SJCRH30 (cell line): ENCODE measurements at places on chromosomes 7 and 10.
A peak's percentile ranks its signal among the peaks of the same experiment; 100 is the strongest.

GRCh38 chr7:117119192-117119924, 166.1 kb downstream of the ST7 start:
- DNase-seq = peak; percentile 80

DNA sequence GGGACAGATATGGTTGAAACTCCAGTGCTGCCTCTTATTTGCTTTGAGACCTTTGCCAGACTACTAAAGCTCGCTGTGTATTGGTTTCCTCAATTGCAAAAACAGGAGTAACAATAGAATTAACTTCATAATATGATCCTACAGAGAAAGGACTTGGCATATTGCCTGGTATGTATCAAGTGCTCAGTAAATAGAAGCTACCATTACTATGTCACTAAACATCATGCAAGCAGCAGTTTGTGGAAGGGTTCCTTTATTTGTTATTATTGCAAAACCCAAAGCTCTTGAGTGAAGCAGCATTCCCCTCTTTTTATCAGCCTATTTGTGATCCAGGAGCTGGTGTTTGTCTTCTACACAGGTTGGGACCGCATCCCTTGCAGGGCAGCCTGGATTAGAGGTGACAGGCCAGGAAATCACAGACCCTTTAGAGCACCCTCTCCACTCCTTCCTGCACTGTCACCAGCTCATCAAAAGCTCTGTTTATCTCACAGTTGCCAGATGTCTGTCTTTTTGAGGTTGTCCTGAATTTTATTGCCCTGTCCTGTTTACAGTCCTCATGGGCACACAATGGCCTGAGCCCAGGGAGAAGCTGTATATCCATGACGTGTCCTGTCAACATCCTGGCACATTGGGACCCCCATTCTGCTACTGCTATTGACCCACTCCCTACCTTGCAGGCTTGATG, 121.5 kb downstream of the SNX10 start:
- DNase-seq = no peak

DNA sequence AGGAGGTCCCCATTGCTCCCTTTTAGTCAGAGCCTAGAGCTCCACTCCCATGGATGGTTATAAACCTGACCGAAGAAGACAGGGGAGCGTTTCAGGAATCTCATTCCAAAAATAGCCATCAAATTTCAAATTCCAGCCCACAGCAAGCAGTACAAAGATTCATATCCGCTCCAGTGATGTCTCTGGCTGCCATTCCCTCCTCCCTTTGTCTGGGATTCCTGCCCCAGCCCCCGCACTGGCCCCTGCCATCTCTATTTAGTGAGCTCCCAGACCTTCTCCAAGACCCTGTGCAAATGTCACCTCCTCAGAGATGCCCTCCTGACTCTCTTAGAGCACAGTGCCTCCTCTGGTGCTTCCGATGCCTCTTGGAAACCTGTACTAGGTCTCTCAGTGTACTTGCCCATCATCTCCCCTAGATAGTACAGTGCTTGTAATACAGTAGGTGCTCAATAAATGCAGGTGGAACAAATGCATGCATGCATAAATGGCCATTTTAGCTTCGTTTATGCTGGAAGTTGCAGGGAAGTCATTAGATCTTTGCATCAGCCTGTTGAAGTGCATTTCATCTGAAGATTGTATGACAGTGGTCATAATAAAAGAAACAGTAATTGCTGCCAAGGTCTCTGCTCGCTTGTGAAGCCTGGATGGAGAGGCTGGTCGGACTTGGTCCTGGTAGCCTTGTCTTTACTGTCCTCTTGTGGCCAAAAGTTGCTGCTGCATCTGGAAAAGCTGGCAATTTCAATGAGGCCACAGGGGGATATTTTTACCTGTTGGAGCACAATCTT, 32.0 kb upstream of the HABP2 start:
- DNase-seq = peak; percentile 75

- DNase-seq = peak; percentile 56
Observed at GRCh38 chr7:120272261-120272660, 714 bp upstream of the KCND2 start.

GRCh38 chr7:100884736-100885439, 4.6 kb downstream of the UFSP1 start:
- no peak for DNase-seq
